ENCODE measurements at places on chromosomes 16 and 17. TPM values are rescaled to one million over a fixed set of nuclear protein-coding genes. Genes with fewer than 3 reads are reported as not detected.

Gene CLEC19A
- total RNA-seq = not detected

Gene ATP2A1
- 0.48 TPM for total RNA-seq

Gene FAM171A2
- 1.1 TPM for total RNA-seq

Gene RNF112
- 1.1 TPM for total RNA-seq

Gene NPIPB2
- total RNA-seq = 6.3 TPM

Gene MT1M
- total RNA-seq = 2.0 TPM

Gene TCAP
- 0.40 TPM for total RNA-seq

Gene EPOP
- 4.9 TPM for total RNA-seq

DNA sequence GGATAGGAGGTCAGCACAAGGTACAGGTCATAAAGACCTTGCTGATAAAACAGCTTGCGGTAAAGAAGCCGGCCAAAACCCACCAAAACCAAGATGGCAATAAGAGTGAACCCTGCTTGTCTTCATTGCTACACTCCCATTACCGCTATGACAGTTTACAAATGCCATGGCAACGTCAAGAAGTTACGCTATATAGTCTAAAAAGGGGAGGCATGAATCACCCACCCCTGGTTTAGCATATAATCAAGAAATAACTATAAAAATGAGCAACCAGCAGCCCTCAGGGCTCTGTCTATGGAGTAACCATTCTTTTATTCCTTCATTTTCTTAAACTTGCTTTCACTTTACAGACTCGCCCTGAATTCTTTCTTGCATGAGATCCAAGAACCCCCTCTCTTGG lies 1.0 kb upstream of the HSBP1 start:
- no peak for ATAC-seq

GRCh38 chr17:83004791-83005380 lies 74.5 kb upstream of the METRNL start:
- ATAC-seq = no peak

GRCh38 chr16:560701-561412 lies 663 bp downstream of the PRR35 start:
- ATAC-seq = no peak

DNA sequence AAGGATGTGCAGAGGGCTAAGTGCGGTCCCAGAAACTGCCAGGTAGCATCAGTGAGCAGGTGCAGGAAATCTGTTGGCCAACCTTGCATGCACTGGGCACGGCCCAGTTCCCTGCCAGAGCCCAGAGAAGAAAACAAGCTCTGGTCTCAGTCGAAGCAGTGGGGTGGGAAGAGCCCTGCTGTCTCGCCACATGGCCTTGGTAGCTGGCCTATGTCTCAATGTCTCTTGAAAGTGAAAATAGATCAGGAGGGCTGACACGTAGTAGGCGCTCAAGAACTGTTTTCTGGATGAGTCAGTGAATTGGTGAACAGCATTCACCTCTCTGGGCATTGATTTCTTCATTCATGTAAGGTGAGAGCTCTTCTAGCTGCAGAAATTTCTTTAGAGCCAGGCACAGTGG lies 90.4 kb downstream of the MARF1 start:
- no peak for ATAC-seq

DNA sequence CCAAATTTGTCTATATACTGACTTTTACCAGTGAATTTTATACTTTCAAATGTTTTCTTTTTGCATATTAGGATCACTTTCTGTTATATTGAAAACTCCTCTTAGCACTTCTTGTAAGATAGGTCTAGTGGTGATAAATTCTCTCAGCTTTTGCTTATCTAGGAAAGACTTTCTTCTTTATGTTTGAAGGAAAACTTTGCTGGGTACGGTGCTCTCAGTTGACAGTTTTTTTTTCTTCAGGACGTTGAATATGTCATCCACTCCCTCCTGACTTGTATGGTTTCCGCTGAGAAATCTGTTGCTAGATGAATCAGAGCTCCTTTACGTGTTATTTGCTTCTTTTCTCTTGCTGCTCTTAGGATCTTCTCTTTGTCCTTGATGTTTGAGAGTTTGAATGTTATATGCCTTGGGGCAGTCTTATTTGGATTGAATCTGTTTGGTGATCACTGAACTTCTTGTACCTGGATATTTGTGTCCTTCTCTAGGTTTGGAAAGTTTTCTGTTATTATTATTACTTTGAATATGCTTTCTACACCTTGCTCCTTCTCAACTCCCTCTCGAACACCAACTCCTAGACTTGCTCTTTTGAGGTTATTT lies 44.0 kb upstream of the NACA2 start:
- ATAC-seq = no peak

DNA sequence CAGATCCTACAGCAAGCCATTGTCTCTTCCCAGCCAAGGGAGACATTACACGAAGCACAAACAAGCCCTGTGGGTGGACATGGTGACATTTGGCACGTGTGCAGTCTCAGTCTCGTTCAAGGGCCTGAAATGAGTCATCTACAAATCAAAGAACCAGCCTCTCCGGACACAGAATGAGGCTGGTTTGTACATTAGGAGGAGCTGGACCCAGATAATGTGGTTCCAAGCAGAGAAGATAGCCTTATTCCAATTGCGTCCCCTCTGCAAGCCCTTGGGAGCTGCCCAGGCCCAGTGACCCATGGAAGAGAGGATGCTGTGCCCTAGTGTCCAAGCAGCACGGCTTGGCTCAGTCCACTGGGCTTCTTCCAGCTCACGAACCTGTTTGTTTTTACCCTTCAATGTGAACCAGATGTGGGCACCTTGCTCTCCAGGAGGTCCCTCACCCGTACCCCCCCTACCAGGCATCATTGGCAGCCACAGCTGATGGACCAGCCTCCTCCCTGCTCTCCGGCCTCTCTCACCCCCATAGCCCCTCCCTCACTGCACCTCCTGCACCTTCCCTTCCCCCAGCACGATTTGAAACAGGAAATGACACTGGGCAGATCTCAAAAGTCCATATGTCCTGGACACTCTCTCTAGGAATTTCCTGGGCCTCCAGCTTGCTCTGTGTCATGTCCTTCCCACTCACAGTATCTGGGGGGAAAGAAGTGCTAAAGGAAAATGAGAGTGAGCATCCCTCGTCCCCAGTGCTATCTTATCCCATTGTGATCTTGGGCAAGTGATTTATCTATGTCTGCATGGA lies 26.2 kb downstream of the KPNA2 start:
- ATAC-seq = peak; percentile 20

DNA sequence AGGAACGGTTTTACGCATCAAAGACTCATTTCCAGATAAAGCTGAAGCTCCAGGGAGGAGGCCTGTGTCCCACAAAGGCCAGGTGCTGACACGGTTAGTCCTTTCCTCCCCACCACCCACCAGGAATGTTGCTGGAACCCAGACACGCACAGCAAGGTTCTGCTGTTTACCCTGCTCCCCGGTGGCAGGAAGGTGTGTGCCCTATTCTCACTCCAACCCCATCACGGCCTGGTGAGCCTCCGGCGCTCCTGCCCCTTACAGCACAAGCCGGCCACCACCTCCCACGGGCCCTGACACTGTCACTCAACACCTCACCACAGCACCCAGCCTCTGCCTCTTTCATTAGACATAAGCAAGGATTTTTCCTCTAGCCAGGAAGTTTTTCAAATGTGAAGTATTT lies 47.8 kb downstream of the ANKRD11 start:
- ATAC-seq = no peak

DNA sequence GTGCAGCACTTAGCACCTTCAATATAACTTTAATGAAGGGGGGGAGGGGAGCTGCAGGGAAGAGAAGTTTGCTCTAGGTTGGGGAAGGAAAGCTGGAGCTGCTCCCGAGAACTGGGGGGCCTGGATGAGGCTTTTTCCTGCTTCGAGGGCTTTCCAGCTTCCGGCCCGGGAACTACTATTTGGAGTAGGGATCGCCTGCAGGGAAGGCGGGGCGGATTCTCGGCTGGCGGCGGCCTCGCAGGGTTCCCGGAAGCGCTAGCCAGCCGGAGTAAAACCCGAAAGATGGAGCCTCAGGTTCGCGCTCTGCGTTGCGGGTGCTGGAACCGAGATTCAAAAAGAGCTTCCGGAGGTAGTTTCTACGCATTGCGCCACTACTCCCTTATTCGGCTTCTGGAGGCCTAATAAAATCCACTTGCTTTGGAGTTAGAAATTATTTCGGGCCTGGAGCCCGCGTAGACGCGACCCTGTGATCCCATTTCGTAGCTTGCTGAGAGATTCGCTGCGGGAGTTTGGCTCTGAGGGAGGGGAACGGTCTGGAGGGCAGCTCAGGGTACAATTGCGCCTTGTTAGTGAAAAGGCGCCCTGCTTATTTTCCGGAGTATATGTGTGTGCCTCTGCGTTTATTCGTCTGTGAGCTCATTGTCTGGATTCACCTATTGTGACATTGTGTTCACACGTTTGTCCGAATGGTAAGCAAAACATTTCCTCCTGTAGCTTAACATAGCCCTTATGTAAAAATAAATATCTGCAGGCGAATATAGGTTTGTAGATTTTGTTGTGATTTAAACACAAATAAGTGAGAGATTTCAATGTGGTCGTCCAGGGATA lies 652 bp downstream of the PRAC2 start:
- no peak for ATAC-seq

- ATAC-seq = peak; percentile 41
These were observed 22.5 kb downstream of the EIF4A3 start for GRCh38 chr17:80124351-80124981.

DNA sequence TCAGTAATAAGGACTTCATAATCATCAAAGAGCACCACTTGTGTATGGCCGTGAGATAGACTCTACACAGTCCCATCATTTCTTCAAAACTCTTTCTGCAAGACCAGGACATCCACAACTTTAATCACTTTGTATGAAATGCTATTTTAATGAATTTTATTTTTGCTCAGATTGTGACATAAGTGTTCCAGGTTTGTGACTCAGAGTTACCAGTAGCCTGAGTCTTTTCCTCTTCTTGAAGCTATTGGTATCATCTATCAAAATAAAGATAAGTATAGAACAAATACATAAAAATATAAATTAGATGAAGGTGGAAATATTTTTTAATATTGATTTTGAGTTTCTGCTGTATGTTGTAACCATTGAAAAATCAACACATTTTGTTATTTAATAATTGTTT lies 16.6 kb upstream of the VWA3A start:
- no peak for ATAC-seq

GRCh38 chr17:19341641-19342610 lies 20.6 kb downstream of the B9D1 start:
- ATAC-seq = peak; percentile 6

- no peak for ATAC-seq
These were observed 9.7 kb downstream of the ACLY start for GRCh38 chr17:41909088-41909487.

- ATAC-seq = no peak
These were observed 9.5 kb downstream of the IRF8 start for GRCh38 chr16:85908444-85908843.

DNA sequence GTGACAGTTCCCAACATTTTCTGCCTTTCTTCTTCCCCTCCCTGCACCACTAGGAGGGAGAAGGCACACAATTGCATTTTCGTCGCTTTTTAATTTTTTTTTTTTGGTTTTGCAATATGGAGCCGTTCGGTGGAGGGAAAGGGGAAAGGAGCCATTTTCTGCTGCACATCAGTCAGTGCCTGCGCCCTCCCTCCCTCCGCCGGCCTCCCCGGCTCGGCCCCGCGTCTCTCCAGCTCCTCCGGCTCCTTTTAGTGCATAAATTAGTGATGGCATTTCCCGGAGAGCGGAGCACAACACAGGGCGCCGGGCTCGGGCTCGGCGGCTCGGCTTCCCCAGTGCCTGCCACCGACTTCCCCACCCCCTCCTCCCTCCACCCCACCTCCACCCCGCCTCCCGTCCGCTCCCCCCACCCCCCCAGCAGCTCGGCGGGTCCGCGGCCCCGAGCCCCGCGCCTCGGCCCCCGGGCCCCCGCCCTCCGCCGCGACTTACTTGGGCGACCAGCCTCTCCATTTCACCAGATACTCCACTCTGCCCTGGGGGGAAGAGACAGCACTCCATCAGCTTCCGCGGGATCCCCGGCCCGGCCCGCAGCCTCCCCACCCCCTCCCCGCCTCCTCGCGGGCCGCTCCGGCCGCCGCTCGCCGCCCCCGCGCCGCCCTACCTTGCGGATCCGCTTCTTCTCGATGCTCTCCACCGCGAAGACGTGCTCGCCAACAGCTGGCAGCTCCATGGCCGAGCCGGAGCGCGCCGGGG lies 542 bp downstream of the CBX4 start:
- ATAC-seq = no peak

GRCh38 chr17:16215002-16215272 lies 397 bp downstream of the NCOR1 start:
- ATAC-seq = peak; percentile 58

GRCh38 chr17:77371117-77371887 lies 230.5 kb downstream of the SEC14L1 start:
- ATAC-seq = no peak

GRCh38 chr17:16470265-16470664 lies 21.7 kb downstream of the LRRC75A start:
- no peak for ATAC-seq
